ENCODE measurements at places on chromosomes 2 and 18.

- no peak for DNase-seq
These were observed 92.3 kb upstream of the ZNF516 start for GRCh38 chr18:76587147-76587878.

DNA sequence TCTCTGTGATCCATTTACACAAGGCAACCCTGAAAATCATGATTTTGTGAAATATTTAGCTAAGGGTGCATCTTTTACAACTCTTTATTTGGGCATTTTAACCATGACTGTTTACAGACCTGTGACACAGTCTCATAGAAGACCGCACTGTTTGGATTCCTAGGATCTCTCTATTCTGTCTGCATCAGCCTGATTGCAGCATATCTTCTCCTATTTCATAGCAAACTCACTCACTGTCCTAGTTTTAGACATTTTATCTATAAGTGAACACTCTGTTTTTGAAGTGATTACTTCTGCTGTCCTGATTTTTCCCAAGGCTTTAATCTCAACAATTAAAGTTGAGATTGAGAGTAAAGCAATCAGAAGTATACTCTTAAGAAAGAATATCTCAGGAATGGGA is 56.2 kb downstream of the CAVIN2 start:
- DNase-seq: no peak

DNA sequence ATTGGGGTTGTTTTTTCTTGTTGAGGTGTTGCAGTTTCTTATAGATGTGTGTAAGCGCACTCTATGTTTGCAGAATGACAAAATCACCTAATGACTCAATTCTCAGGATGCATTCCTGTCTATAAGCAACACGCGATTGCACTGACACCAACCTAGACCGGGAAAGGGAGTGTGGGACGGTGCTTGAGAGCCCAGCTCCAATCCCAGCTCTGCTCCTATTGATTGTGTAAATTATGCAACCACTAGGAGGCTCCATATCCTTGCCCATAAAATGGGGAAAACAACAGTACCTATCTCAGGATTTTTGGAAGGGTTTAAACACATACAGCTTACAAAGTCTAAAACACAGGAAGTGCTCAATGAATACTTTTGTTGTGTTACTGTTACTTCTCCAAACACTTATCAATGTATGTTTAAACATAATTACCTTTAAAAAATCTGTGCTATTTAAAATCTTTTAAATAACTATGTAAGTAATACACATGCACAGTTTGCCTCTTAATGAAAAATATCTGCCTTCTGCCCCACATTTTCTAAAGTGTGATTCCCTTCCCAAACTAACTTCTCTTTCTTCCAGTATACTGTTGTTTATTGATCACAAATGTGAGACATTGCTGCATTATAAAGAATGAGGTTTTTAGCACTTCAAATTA is 132.5 kb downstream of the SPHKAP start:
- DNase-seq: no peak

DNA sequence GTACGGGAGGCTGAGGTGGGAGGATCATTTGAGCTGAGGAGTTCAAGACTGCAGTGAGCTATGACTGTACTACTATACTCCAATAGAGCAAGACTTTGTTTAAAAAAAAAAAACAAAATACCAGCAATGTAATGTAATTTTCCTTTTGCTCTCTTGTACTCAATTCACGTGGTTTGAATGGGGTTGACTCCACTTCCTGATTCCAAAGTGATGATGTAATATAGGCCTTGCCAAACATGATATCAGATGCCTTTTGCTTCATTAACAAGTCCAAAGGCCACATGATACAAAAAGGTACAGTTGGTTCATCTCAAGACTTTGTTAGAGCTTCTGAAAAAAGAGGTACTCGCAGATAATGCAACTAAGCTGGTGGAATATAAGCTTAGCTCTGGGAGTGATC is 321.8 kb downstream of the ZEB2 start:
- DNase-seq: no peak

DNA sequence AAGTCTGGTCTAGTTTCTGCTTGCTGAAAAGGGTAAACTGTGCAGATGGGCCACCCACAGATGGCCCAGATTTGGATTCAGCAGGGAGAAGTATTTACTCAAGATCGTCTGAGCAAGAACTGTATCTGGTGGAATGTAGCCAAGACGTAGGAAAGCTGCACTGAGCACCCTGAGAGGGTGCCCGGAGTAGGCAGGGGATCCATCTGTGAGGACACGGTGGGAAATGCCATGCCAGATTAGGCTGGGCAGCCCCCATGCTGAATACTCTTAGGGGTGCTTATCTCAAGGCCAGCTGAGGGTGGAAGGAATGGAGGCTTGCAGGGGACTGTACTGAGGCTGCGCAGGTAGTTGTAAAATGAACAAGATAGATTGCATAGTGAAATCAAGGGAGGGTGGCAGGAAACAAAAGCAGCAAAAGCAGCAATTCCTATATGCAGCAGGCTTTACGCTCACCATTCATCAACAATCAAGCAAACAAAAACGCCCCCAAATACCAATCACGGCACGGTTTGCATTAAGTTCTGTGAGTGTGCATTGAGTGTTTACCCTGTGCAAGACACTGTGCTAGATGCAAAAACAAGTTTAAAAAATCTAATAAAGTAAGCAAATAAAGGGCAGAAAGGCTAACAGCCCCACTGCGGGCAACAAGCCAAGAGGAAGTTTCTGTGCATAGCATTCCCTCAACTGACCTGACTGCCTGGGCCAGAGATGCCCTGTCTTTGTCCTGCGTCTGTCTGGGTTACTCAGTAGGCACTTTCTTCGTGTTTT is 32.2 kb upstream of the LPIN2 start:
- DNase-seq: no peak

DNA sequence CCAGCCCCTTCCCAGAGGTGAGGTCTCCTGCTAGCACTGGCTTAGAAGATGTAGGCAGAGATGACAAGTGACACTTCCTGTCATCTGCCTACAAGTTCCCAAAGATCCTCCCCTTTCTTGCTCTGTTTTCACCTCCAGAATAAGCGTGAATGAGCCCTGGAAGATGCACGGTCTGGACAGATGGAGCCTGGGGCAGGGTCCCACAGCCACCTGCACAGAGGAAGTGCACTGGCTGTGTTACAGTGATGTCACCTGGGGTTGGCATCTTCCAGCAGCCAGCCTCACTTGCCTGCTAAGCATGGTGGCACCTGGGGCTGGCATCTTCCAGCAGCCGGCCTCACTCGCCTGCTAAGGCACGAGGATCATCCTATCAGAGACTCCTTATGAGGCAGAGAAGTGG is 32.3 kb downstream of the TMEM18 start:
- DNase-seq: no peak

- no peak for DNase-seq
These were observed 437.4 kb upstream of the SALL3 start for GRCh38 chr18:78542204-78542603.

- DNase-seq: no peak
These were observed 43.7 kb downstream of the CDC42EP3 start for GRCh38 chr2:37627710-37628109.

GRCh38 chr2:120246546-120247300 is 5.9 kb upstream of the RALB start:
- no peak for DNase-seq

GRCh38 chr2:101204400-101205115 is 48.1 kb upstream of the CNOT11 start:
- no peak for DNase-seq

GRCh38 chr2:235893129-235893698 is 275.0 kb downstream of the GBX2 start:
- no peak for DNase-seq

DNA sequence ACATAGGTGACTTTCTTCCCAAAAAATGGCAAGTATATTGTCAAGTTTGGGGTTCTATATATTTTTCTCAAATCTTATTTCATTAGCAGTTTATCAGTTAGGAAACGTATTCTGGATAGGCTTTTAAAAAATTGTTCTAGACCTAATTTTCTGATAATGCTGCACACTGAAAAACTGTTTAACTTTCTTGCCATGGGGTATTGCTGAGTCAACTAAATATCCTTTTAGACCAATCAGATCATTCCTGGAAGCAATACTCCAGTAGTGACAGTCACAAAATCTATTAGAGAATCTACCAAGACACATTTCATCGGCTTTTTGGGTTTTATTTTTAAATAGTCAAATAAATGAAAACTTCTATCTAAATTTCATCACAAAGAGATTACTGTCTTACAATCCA is 440.6 kb downstream of the LRRTM4 start:
- no peak for DNase-seq

GRCh38 chr18:76422838-76423237 is 72.2 kb downstream of the ZNF516 start:
- DNase-seq: no peak

DNA sequence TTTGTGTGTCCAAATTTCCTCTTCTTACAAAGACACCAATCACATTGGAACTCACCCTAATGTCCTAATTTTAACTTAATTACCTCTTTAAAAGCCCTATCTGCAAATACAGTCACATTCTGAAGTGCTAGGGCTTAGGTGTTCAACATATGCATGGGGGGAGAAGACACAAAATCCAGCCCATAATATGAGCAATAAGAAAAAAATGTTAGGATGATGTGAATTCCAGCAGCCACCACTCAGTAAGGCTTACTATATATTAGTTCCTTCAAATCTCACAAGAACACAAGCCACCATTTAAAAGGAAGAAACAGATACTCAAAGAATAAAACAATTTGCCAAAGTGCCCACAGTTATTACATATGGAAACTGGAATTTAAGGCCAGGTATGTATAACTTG is 285.7 kb downstream of the EPHA4 start:
- DNase-seq: no peak

- no peak for DNase-seq
These were observed 132.7 kb downstream of the PTGR3 start for GRCh38 chr18:75076286-75076685.

GRCh38 chr2:29213888-29214291 is 98.7 kb downstream of the CLIP4 start:
- DNase-seq: no peak

GRCh38 chr18:2843146-2843545 is 3.7 kb upstream of the EMILIN2 start:
- DNase-seq: no peak
